ENCODE measurements at places on chromosomes 7 and 10.

DNA sequence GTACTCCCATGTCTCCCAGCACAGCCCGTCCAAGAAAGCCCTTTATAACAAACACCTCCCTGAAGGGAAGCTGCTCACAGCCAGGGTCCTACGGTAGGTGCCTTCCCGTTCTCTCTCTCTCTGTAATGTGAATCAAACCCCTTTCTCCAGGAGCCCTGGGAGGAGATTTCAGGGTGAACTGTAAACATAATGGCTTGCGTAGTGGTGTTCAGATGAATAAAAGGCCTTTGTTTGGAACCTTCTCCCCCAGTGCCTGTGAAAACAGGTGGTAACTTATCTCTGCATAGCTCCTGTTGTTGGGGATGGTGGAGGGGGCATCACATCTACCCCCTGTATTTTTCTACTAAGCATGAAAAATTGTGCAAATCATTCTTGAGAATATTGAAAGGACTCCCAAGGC is 12.4 kb downstream of the CALHM2 start:
- DNase-seq, result no peak

GRCh38 chr10:132608511-132609195 is 71.1 kb downstream of the INPP5A start:
- DNase-seq, result no peak

GRCh38 chr10:73551515-73551914 is 39.6 kb downstream of the USP54 start:
- no peak for DNase-seq

GRCh38 chr10:23088609-23089008 is 6.8 kb upstream of the MSRB2 start:
- no peak for DNase-seq

- DNase-seq, result no peak
Observed at GRCh38 chr7:138668229-138668596, 32.9 kb downstream of the SVOPL start.

DNA sequence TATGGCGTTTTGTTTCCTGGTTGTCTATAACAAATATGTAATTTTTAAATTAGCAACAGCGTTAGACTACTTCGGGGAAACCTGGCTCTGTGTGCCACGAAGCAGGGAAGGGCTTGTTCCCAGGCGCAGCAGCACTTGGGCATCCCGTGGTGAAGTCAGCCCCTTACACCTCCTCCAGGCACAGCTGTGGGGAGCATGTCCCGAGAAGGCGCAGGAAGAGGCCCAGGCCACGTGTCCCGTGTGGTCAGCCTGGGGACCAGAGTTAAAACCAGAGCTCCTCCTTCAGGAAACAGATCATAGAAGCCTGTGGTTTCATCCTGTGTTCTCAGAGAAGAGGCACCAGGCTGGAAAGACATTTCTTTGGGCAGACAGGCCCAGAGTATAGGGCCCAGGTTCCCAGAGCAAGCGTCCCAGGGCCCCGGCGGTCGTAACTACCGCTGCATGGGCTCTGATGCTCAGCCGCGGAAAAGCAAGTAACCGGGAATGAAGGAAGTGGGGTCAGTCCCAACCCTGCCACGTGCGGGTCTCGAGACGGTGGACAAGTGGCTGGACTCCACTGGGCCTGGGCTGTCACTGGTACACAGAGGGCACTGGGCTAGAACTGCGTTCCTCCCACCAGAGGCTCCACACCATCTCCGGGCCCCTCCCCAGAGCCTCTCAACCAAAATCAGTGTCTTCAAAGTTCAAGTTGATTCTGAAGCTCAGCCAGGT is 7.1 kb downstream of the NUDT1 start:
- no peak for DNase-seq

GRCh38 chr7:24899905-24900304 is 80.1 kb downstream of the OSBPL3 start:
- DNase-seq, result no peak

DNA sequence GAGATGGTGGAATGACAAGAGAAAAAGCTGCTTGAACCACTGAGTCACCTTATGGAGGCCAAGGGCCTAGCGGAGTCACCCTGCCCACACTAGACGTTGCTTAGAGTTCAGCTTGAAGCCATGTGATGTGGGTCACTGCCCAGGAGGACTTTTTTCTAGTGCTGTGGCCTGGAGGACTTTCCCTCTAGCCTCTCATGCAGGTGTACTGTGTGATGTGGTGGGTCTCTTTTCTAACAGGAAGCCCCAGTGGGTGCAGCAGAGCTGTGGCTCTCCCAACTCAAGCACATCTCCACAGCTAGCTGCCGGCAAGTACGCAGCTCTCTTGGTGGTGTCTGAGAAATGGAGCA is 13.6 kb downstream of the POR start:
- no peak for DNase-seq

- no peak for DNase-seq
Observed at GRCh38 chr7:1607001-1607400, 37.2 kb upstream of the PSMG3 start.

DNA sequence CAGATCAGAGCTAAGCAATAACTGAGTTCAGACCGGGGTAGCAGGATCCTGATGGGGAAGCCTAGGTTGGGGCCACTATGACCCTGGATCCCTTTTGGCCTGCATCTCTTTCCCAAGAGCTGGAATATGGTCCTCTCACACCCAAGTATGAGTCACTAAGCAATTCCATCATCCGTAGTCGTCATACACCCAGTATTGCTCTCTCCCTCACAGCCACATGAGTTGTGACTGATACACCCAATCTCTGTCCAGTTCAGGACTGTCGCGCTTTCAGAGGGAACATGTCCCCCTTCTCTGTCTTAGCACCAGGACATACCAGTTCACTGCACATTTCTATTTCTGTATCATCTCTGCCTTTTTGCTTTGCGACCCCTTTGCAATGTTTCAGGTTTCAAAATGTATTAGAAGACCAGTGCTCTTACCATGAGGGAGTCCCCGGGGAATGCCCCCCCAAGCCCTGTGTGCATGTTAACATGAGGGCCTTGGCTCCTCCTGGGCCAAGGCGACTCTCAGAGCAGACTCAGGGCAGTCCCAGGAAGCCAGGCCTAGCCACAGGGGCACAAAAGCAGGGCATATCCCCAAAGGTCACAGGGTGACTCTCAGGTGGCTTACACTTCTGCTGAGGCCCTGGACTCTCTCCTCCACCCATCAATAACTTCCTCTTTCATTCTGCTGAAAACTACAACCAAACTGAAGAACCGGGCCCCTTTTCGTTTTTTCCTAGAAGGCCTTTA is 75.3 kb upstream of the SAMD8 start:
- DNase-seq, result no peak

DNA sequence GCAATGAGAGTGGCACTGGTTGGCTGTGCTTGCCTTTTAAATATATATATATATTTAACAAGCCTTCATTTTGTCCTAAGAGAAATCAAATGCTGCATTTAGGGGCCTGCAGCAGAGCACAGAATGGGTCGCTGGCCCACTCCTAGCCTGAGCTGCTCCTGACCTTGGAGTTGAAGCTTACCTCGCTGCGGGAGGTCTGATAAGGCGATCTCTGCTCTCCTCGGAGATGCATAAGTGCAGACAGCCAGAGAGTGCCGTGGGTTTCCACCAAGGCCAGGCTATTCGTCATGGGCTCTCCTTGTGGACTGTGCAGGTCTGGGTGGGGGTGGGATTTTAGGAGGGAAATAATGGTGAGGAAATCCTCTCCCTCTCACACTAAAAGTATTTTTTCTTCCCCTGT is 99.5 kb upstream of the IKZF1 start:
- no peak for DNase-seq

DNA sequence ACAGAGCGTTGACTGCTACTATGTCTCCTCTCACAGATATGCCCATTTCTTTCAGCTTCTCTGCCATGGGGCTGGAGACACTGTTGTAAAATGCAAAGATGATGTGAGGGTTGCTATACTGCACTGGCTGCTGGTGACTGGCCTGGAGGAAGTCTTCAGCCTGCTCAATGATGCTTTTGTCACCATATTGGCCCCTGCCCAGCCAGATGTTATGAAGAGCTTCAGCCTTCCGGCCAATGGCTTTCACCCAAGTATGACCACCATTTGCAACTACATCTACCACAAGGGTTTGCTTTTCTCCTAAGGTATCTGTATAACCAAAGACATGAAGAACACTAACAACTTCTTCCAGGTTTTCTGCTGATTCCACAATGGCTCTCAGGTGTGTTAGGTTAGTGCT is 1.6 kb downstream of the C7orf25 start:
- DNase-seq, result no peak

GRCh38 chr7:41970941-41971340 is 266.1 kb downstream of the GLI3 start:
- DNase-seq, result no peak

- DNase-seq, result peak; percentile 27
Observed at GRCh38 chr7:37732253-37732652, 48.7 kb downstream of the GPR141 start.

DNA sequence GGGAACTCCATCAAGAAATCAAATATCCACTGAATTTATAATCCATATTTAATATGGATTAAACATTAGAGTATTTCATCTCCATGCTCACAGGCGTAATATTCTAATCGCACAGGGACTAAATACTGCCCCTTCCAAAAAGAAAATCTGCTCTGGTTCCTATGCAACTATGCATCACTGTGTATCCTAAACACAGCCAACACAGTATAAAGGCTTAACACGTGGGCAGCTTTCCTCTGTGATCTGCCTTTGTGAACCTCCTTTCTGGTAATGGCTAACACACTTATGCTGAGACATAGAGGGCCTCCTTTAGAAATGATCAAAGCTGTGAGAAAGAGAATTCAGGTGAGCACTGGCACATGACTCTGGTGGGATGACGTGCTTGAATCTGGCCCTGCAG is 110.2 kb downstream of the RAB11FIP2 start:
- no peak for DNase-seq

- DNase-seq, result no peak
Observed at GRCh38 chr7:34091321-34091917, 186.1 kb downstream of the BMPER start.

DNA sequence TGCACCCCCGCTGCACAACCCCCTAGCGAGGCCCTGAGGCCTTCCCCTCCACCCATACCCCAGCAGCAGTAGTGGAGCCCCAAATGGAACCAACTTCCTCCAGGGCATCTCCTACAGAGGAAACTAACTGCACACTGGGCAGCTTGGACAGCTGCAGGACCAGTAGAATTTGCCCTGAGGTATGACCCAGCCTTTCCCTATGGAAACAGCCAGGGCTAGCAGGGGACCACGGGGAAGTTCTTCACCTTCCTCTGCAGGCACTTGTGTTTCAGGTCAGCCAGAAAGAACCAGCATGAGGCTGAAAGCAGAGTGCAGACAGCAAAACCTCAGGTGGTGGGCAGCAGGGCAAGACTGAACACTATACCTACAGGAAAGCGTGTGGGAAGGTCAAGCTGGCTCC is 5.7 kb upstream of the EEPD1 start:
- DNase-seq, result no peak

GRCh38 chr7:157009170-157009777 is 1.2 kb downstream of the MNX1 start:
- no peak for DNase-seq

DNA sequence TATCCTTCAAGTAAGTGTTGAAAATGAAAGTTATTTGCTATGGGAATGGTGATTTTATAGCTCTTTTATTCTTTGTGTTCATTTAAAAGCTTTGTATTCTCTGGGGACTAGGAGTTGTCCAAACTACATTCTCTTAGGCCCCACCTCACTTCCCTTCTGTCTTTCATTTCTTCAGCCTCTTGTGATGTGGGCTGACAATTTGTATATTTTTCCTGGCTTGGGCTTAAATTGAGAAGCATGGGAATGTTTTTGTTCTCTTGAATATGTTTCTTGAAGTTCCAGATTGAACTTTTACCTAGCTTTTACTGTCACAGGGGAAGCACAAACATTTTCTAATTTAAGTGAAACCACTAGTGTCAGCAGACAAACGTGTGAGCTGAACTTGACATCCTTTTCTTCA is 27.9 kb downstream of the BBS9 start:
- no peak for DNase-seq

DNA sequence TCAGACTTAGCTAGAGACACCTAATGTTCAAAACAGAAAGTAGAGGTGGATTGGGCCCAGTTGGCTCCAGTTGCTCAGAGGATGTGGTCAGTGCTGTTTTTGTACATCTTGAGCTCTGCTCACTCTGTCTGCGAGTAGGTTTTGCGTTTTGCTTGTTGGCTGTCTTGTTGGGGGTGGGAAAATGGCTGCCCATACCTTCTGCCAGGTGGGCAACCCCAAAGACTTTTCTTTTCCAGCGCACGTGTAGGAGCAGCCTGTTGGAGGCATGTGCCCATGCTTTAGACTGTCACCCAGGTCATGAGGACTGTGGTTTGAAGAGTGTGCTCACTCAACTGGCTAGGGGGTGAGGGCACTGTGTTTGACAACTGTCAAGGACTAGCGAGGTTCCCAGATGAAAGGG is 73.9 kb downstream of the KAT6B start:
- no peak for DNase-seq

- no peak for DNase-seq
Observed at GRCh38 chr7:108650467-108650866, 80.8 kb downstream of the DNAJB9 start.

DNA sequence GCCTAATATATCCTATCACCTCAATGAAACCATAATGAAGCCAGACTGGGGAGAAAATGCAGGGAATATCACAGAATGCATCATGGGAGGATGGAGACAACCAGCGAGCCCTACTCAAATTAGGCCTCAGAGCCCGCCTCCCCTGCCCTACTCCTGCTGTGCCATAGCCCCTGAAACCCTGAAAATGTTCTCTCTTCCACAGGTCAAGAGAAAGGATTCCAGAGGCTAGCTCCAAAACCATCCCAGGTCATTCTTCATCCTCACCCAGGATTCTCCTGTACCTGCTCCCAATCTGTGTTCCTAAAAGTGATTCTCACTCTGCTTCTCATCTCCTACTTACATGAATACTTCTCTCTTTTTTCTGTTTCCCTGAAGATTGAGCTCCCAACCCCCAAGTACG is 31.5 kb downstream of the PRSS2 start:
- peak; percentile 3 for DNase-seq

- DNase-seq, result no peak
Observed at GRCh38 chr7:143413123-143413522, 4.5 kb upstream of the EPHA1 start.

GRCh38 chr10:133162178-133162909 is 2.3 kb downstream of the KNDC1 start:
- DNase-seq, result no peak

DNA sequence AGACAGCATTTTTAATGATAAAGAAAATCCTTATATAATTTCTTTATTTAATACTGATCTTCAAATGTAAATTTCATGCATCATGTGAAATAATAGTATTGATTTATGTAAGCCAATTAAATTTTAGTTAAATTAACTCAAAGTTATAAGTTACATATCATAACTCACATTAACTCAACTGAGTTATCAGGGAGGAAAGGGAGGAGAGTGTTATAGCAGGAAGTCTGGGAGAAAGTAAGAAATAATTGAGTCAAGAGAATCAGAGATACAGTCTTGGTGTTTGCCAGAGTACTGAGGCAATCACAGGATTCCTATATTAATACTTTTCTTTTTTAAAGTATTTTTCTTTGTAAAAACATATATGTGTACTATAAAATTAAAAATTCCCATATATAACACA is 4.0 kb downstream of the BICC1 start:
- DNase-seq, result no peak

GRCh38 chr10:97333601-97334369 is 744 bp downstream of the FRAT2 start:
- DNase-seq, result no peak
